ENCODE measurements at places on chromosomes 7 and 10.
A peak's percentile ranks its signal among the peaks of the same experiment; 100 is the strongest.

DNA sequence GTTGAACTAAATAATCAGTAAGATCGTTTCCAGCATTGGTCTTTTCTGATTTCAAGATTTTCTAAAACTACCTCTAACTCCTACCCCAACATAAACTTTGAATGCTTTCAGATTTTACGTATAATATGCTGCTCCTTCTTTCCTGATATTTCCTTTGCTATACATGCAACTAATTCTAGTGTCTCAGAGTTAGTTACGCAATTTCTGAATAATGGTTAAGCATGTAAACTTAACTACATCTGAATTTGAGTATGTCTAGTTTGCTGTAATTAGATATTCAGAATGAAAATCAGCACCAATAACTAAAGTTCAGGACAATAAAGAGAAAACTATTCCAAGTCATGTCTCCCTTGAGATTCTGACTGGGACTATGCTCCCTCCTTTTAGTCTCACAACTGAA is 71.0 kb downstream of the SEMA3C start:
- no peak for DNase-seq

GRCh38 chr10:86830043-86830591 is 73.7 kb downstream of the BMPR1A start:
- no peak for DNase-seq

GRCh38 chr10:44397476-44398225 is 12.8 kb upstream of the CXCL12 start:
- no peak for DNase-seq

- DNase-seq = no peak
These were observed 8.1 kb downstream of the GLCCI1 start for GRCh38 chr7:7976677-7977076.

DNA sequence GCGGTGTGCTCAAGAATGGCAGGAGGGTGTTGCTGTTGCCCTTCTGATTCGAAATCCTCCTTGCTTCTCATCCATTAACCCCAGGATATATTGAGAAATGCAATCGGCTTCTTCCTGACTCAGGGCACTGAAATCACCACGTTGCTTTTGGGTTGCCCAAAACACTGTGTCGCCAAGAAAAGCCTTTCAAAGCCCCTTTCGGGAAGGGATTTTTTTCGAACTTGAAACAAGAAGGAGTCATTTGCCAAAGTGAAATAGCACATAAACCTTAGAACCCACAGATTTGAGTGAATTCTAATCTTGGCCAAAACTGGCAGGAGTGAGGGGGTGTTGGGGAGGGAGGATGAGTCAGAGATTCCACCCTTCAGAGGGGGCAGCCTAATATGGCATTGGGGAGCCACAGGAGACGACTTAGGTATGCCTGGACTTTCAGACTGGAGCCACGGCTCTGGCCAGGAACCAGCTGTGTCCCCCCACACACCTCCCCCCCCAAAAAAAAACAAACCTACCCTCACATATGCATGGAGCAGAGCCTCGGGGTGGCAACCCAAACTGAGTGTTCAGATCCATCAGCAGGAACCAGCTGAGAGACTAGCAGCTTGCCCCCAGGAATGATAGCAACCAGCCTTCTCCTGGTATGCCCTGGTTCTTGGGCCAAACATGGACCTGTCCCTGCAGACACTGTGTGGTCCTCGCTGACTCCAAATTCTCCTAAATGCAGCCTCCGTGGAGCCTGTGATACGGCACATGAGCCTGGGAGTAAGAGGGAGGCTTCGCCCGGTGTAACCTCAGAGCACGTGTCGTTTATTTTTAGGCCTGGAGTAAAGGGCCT is 138.4 kb downstream of the FGFR2 start:
- peak; percentile 43 for DNase-seq

DNA sequence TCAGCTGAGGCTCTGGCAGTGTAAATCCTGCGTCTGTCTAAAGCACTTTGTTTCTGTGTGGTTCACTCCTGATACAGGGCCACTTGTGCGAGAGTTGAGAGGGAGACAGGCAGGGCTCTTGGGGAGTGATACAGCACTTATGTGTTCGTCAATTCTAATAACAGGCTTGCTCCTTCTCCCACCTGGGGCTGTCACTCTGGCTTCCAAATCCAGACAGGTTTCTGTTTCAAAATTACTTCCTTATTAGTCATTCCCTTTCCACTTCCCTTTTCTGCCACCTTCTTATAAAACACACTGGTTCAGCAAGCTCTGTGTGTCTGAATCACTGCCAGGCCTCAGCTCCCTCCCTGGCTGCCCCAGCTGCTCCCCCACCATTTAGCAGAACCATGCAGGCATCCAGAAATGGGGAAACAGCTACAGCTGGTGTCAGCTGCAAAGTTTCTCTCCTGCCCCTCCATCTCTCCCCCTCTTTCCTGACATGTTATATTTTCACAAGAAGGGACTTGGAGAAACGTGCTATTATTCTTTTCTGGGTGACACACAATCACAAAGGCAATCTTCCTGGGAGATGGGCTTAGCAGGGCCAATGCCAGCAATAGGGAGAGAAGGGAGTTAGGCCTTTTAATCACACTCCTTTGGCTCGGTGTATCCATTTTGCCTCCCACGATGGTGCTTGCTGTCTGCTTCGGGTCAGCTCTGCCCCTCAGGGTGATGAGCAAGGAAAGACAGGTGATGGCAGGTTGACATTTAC is 58.4 kb upstream of the ZNRF2 start:
- peak; percentile 97 for DNase-seq

DNA sequence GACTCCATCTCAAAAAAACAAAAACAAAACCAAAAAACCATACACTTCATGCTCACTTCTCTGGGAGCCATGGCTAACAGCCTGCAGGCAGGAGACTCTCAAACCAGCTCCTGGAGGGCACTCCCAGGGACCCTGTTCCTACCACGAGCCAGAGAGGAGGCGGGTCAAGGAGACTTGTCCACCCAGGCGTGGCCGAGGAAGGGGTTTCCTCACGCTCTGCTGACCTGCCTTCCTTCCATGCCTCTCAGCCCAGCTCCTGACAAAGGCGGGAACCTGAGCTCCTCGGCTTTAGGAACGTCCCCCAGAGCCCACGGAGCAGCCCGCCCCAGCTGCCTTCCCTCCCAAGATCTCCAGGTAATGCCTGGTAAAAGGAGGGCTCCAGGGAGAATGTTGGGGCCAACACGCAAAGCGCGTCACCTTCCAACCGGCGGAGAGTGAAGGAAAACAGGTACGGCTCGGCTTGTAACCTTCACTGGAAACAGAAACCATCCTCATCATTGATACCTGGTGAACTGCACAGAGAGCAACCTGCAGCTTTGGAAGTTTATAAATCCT is 9.5 kb downstream of the GPR146 start:
- no peak for DNase-seq

DNA sequence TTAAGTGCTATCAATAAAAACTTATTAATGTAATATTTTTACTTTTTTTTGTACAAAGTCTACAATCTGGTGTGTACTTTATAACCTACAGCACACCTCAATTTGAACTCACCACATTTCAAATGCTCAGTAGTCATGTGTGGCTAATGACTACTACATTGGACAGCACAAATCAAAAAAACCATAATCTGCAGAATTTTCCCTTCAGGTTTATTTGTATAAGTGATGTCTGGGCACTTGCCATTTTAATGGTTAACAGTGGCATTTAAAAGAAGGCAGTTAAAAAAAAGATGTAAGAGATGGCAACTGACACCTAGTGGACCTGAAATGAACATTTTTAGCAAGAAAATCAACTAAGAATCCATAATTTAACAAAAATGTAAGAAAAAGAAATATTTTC is 124.6 kb upstream of the NRBF2 start:
- no peak for DNase-seq

GRCh38 chr7:120941064-120941463 is 9.5 kb upstream of the ING3 start:
- DNase-seq = peak; percentile 30

DNA sequence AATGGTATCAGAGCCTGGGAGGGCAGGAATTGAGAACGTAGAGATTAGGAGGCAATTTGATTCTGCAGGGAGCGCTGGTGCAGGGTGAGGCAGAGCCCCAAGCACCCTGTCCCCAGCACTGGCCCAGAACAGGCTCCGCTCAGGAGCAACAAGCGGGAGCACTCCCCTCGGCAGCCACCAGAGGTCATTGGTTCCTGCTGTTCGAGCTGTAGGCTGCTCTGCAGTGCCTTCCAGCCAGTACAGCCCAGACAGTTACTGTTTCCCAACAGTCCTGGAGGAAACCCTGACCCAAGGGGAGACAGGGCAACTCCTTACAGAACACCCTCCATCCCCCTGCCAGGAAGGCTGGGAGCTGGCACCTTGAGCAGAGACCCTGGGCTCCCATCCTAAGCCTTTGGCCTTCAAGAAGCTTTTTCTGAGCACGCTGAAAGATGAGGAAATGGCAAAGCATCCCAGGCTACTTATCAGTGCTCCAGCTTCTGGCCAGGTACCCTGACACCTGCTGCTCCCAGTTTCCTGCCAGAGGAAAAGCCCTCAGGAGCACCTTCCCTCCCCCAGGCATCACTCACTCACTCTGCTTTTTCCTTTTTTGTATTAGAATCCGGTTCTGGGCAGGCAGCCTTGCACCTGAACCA is 71.2 kb upstream of the EFCAB10 start:
- DNase-seq = peak; percentile 68

DNA sequence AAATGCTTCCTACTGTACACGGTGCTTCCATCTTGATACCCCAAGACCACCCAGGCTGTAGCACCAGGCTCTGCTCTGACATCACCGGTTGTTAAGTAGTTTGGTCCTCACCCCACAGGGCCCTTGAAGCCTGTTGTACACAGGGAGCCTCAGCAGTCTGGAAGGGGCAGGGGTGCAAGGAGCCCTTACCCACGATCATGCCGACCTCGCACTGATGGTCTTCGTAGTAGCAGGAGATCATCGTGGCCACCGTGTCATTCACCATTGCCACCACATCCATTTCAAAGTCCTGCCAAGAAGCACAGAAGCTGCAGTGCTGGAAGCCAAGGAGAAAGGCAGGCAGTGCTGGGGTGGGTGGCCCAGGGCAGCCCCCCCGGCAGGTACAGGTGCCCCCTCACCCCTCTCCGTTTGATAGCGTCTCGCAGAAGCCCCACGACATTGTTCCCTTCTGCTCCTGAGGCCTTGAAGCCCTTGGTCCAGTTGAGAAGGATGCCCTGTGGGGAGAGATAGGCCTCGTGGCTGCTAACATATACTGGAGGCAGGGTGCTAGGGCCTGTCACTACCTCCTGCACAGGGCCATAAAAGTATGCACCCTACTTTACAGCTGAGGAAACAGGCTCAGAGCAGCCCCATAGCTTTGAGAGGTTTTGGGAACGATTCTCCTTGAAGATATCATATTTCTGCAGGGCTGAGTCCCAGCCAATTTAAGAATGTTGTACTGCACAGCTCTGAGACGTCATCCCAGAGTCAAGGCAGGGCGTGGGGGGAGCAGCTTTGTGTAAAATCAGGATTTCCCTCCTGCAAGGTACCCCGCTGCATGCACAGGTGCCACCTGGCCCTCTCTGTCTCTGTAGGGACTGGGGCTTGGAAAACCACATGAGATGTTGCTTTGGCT is 8.7 kb upstream of the MYL7 start:
- DNase-seq = no peak

DNA sequence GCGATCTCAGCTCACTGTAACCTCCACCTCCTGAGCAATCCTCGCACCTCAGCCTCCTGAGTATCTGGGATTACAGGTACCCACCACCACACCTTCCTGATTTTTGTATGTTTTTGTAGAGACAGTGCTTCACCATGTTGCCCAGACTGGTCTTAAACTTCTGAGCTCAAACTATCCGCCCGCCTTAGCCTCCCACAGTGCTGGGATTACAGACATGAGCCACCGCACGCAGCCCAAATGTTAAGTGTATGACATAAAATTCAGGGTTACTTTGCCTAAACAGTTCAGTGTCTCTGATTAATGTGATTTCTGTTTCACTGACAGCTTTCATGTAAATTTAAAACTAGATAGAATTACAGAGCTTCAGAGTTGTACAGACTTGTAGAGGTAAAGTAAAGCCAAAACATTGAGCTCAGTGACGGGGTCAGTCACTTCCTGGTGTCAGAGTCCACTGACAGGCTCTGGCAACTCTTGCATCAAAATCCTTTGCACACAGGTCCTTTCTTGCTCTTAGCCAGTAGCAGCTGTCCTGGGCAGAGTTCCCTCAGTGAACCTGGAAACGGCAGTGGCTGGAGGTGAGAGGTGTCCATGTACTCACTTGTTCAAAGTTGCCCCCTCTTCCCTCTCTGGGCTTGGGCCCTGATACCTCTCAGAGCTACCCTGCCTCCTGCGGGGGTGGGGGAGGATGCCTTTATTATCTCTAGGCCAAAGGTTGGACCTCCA is 33.7 kb downstream of the MGMT start:
- no peak for DNase-seq

DNA sequence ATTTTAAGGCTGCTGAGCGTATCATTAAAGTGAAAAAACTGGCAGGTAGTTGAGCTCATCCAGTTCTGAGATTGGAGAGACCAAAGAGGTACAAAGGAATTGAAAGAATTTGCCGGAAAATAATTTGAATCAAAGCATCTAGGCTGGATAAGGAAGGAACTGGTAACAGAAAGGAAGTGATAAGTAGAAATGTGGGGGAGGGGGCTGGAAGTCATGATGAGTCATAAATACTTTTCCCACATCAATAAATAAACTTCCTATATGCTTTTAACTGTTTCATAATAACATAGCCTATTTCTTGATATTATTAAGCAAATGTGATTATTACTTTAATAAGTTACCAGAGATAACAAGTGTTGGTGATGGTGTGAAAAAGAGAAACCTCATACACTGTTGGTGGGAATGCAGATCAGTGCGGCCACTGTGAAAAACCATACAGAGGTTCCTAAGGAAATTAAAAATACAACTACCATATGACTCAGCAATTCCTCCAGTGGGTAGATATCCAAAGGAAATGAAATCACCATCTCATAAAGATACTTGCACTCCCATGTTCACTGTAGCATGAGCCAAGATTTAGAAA is 27.0 kb downstream of the ZNF438 start:
- DNase-seq = peak; percentile 90

DNA sequence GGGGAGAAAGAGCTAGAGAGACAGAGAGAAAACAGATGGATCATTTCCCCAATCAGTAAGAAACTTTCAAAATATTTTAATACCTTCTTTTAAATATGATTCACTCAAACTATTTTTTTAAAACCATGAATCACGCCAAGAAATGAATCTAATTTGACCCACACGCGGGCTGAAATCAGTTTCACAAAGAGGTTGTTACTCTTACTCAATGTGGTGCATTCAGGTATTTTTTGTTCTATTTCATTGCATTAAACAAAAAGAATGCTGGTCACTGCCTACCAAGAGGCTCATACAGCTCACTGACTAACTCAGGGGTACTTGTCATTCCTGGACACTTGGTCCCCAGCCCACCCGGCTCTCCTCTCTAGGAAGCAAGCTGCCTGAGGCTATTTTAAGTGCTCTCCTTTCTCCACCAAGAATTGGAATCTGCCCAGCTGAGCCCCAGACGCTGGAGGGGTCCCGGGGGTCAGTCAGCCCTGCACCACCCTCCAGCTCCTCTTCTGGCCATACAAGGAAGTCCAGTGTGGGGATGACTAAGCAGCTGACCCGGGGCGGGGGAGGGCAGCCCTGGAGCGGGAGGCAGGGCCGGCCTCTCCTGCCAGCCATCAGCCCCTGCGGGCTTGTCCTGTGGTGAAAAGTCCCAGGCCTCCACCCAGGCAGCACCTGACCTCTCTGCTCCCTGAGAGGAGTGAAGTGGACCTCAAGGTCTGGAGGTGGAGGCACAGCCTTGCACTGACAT is 21.7 kb upstream of the PFKP start:
- peak; percentile 89 for DNase-seq

GRCh38 chr10:118792526-118792925 is 37.8 kb upstream of the CACUL1 start:
- DNase-seq = no peak
